ENCODE measurements at places on chromosomes 3 and 15. TPM values are rescaled to one million over a fixed set of nuclear protein-coding genes. Genes with fewer than 3 reads are reported as not detected.

- no peak for DNase-seq
These were observed 1261.6 kb upstream of the GBE1 start for GRCh38 chr3:83023086-83023485.

Gene PRR20G
- not detected for total RNA-seq

- DNase-seq = no peak
These were observed 22.1 kb downstream of the ARHGAP31 start for GRCh38 chr3:119316313-119316670.

Gene SEMA5B
- not detected for total RNA-seq

- no peak for DNase-seq
These were observed 23.8 kb downstream of the MEX3B start for GRCh38 chr15:82021992-82022391.

DNA sequence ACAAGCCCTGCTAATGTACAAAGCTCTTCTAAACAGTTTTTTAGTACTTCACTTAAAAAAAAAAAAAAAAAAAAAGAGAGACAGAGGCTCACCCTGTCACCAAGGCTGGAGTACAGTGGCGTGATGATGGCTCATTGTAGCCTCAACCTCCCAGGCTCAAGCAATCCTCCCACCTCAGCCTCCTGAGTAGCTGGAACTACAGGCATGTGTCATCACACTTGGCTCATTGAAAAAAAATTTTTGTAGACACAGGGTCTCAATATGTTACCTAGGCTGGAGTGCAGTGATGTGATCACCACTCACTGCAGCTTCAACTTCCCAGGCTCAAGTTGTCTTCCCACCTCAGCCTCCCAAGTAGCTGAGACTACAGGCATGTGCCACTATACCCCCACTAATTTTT lies 47.6 kb upstream of the HEG1 start:
- no peak for DNase-seq

DNA sequence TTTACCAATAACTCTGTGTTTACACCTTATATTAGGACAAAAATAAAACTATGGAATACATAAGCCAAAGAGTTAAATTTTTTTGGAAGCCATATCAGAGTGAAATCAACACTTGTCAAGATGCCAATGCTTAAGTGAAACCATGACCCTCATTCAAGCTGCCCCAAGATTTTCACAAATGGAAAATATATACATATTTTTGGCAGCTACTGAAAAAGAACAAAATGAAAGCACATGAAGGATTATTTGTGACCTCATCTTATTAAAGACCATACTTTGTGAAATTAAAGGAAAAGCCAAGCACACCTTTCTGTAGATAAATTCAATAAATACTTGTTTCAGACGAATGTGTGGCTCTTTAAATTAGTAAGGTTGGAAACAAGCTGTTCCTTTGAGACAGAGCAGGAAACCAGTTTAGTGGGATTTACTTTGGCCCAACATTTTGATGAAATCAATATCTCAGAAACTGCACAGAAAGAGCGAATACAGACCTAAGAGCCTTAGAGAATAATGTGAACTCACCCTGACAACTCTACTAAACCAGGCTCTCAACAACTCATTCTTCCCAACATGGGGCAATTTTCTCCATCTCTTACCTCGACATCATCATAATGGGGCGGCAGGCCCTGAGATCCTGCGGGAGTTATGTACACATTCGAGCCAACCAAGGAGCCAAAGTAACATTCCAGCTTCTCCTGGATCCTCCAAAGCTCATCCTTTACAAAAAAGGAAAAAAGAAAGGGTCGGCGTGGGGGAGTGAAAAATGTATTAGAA lies 11.1 kb downstream of the RIOX2 start:
- no peak for DNase-seq

- DNase-seq = no peak
These were observed 78.8 kb downstream of the SLC7A14 start for GRCh38 chr3:170507063-170507462.

GRCh38 chr15:91520850-91521249 lies 332.7 kb upstream of the SLCO3A1 start:
- DNase-seq = no peak

DNA sequence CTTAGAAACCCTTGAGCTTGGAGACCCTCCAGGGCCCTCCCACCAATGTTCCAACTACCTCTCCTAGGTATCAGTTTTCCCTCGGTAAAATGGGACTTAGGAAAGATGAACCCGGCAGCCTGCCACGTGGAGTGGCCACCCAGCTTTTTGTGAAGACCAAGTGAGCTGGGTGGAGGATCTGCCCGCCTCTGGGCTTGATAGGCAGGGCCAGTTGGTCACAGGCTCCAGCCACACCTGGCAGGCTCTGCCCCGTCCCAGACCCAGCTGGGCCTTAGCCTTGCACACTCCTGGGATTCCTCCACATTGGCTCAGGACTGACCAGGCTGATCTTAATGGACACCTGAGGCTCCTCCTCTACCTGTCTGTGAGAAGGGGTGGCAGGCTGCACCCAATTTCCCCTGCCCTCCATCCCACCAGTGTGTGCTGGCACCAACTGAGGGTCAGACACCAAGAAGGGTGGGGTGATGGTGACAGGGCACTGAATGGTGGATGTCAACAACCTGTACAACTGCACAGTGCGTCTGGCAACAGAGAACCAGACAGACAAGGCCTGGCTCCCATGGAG lies 761 bp upstream of the GRIP2 start:
- DNase-seq = no peak

DNA sequence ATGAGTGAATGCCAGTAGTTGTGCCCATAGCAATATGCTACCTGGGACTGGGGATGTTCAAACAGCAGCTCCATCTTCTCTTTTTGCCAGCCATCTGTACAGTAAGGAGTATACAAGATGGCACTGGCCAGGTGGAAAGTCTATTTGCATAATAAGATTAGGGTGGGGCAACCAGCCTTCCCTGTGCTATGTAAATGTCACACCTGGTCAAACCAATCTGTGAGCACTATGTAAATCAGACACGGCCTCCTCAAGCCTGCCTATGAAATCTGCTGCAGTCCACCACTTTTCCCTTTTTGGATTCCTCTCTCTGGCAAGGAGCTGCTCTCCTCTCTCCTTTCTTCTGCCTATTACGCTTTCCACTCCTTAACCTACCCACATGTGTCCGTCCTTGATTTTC lies 53.0 kb downstream of the C3orf80 start:
- no peak for DNase-seq

DNA sequence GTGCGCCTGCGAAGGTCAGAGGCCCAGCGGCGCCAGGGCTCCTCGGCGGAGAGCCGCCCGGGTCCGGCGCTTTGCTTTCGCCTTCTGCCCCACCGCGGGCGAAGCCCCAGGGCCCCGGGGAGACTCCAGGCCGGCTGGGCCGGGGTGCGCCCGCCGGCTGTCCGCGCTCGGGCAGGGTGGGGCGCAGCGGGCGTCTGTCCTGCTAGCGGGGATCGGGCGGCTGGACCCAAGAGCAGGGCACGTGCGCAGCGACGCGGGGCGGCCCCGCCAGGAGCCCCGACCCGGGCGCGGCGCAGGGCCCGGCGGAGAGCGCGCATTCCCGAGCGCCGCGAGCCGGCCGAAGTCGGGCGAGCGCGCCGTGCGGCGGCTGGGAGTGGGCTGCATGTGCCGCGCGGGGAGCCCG lies 569 bp upstream of the ALDH1A3 start:
- DNase-seq = no peak

GRCh38 chr3:161069511-161070251 lies 35.5 kb downstream of the B3GALNT1 start:
- no peak for DNase-seq

Data from activated CD8-positive, alpha-beta T cell treated with anti-CD3 and anti-CD28 coated beads for 36 hours (primary cell).